ENCODE measurements at places on chromosomes 1 and 21. TPM values are rescaled to one million over a fixed set of nuclear protein-coding genes. Genes with fewer than 3 reads are reported as not detected.

Gene RGS13
- 0.72 TPM for polyA plus RNA-seq

Gene SPRR2F
- polyA plus RNA-seq = not detected

DNA sequence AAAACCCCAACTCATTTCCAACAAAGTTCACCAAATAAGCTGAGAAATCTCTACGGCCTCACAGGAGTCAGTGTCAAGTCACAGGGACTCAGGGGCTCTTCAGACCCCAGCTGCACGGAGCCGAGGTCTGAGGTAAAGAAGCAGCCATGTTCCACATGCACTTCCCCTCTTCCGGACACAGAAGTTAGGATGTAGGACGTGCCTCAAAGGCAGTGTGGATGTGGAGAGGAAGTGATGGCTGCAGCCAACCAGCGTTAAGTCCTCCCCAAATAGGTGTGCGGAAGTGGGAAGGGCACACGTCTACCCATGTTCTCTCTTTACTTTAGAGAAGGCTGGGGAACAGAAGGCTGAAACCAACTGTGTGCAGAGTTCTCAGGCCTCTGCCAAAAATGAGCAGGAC is 14.6 kb upstream of the NCF2 start:
- no peak for DNase-seq

- no peak for DNase-seq
Measured at GRCh38 chr1:12177999-12178441, 11.2 kb downstream of the TNFRSF1B start.

DNA sequence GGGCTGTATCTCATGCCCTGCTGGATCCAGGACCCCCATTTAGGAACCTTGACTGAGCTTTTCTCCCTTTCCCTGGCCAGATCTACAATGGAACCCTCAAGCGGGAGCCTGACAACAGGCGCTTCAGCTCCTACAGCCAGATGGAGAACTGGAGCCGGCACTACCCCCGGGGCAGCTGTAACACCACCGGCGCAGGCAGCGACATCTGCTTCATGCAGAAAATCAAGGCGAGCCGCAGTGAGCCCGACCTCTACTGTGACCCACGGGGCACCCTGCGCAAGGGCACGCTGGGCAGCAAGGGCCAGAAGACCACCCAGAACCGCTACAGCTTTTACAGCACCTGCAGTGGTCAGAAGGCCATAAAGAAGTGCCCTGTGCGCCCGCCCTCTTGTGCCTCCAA is 29.8 kb downstream of the PKP1 start:
- DNase-seq = no peak
